MG63 (cell line): ENCODE measurements at places on chromosomes 7 and 10. TPM values are rescaled to one million over a fixed set of nuclear protein-coding genes. Genes with fewer than 3 reads are reported as not detected.

The FBXL13 gene
- total RNA-seq, result 0.25 and 1.3 TPM in 2 replicates

- DNase-seq, result no peak
Observed at GRCh38 chr7:124810605-124811004, 45.0 kb upstream of the GPR37 start.

The PLAC9 gene
- 2.8 and 3.8 TPM in 2 replicates for total RNA-seq

DNA sequence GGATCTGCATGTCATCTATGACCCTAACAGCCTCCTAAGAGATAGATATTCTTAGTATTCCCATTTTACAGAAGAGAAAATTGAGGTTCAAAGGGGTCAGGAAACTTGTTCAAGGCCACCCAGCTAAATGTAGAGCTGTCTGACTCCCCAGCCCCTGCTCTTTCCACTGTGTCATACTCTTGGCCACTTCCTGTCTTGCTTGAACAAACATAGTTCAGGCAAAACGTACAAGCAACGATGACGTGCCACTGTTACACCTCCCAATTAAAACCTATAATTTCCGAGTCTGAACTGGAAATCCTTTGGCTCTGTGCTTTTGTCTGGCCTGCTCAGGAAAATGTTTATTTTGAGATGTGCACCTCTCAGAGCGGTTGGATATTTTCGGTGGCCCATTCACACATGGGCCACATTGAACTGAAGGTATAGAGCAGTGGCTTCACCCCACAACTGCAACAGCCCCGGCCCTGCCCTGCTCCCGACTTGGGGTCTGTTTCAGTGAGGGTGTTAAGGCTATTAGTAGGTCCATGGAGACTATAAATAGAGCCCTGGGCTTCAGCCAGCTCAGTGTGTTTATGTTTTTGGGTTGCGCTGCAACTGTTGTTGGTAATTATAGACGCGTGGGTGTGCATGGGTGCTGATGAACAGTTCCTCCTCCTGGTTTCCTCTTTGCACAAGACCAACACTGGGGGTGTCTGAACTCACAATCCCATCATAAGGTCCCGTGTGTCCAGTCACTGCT, 172.3 kb upstream of the ADO start:
- DNase-seq, result no peak

- no peak for DNase-seq
Observed at GRCh38 chr10:59896191-59896590, 10.2 kb downstream of the CCDC6 start.
